ENCODE measurements at places on chromosomes 7 and 10. TPM values are rescaled to one million over a fixed set of nuclear protein-coding genes. Genes with fewer than 3 reads are reported as not detected.

The CPA4 gene
- total RNA-seq: not detected

The NODAL gene
- total RNA-seq: not detected

The ATOH7 gene
- total RNA-seq: not detected

The MSMB gene
- total RNA-seq: not detected

The PIK3CG gene
- 2.0 TPM for total RNA-seq

The EBLN1 gene
- not detected for total RNA-seq

The ADO gene
- 22.1 TPM for total RNA-seq

Measured in ascending aorta (tissue), 2 donors.